ENCODE measurements at places on chromosomes 6 and 20.

DNA sequence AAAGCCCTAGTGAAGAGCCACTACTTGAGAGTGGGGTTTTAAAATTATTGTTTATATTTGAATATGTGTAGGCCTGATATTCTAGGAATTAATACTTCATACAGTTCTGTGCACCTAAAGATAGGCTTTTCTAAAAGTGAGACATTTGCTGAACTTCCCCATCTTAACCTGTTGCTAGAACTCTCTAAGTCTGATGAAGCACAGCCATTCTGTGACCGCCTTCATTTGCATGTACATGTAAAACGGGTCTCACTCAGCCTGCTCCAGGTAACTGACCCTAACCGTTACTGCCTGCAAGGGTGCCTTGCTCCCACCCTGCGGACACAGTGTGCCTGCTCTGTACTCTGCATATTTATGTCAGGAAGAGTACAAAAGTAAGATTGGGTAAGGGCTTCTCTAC is 44.3 kb upstream of the IRF4 start:
- DNase-seq = no peak

GRCh38 chr6:163191704-163192537 is 222.6 kb upstream of the QKI start:
- no peak for DNase-seq

DNA sequence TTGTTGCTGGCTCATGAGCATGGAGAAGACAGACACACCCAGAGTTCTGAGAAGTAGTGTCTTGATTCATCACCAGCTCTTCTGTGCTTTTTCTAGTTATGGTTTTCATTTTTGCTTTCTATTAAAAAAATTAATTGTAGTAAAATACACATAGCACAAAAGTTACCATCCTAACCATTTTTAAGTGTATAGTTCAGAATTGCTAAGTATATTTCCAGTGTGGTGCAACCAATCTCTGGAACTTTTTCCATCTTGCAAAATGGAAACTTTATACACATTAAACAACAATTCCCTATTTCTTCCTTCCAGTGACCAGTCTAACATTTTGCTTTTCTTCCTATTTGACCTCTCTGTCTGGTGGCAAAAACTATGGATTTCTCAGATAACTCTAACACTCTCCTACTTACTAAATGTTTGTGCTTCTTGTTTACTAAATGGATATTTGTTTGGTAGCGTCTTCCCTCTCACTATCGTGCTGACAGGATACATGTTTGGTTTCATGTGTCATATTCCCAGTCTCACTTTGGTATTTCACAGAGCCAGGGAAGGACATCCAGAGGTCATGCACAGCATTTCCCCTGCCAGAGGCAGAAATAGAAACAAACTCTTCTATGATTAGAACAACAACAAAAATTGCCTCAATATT is 40.6 kb downstream of the TXLNB start:
- DNase-seq = no peak

GRCh38 chr6:131948692-131949619 is 2.2 kb downstream of the CCN2 start:
- DNase-seq = no peak

DNA sequence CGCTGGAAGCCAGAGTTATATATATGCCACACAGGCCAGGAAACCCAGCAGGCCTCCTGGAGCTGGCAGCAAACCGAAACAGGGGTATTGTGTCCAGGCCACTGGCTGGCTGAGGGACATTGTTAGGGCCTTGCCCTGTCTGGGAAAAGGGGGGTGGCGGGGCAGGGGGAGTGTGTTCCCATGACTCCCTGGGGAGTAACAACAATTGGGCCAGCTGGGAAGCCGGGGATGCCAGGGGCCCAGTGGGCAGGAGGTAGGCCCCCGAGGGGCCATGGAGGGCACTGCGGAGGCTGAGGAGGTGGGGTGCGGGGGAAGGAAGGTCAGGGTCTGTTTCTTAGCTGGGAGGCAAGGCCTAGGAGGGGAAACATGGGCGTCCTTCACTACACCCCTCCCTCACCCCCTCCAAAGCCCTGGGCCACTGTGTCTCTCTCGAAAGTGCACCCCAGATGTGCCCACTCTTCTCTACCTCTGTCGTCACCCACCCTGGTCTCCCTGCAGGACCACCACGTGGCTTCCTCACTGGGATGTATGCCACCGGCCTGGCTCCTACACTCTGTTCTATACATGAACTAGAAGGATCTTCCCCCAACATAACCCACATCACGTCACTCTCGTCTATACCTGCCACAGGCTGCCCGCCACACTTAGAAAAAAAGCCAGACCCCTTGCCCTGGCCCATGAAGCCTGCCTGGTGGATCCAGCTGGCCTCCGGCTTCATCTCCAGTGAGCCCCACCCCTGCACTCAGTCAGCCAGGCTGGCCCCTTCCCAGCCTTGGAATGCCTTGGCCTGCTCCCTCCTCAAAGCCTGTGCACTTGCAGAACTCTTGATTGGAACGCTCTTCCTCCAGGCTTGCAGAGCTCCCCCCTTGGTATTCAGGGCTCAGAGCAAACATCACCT is 7.8 kb upstream of the E2F1 start:
- peak; percentile 64 for DNase-seq

GRCh38 chr6:46175446-46175845 is 4.7 kb upstream of the ENPP5 start:
- DNase-seq = no peak

Data from anterior cingulate cortex (tissue), 58 donors.